Activated B cell treated with CpG ODN at 0.5 μM for 24 hours (primary cell): ENCODE measurements at places on chromosomes 7 and 10. TPM values are rescaled to one million over a fixed set of nuclear protein-coding genes. Genes with fewer than 3 reads are reported as not detected.

- no peak overlapping the region for H3K27ac ChIP-seq
- DNase-seq: no peak
- H3K36me3 ChIP-seq: no peaks in the 10 kb centered on the region
- H3K4me3 ChIP-seq: no peak overlapping the region
These were observed 251.1 kb upstream of the MEOX2 start for GRCh38 chr7:15937571-15937970.

DNA sequence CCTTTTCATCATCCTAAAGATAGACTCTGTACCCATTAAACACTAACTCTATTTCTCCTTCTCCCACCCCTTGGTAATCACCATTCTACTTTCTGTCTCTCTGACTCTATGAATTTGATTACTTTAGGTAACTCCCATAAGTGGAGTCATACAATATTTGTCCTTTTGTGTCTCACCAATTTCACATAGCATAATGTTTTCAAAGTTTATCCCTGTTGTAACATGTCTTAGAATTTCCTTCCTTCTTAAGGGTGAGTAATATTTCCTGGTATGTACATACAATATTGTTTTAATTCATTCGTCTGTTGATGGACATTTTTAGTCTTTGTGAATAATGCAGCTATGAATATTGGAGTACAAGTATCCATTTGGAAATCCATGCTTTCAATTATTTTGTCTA lies 50.9 kb upstream of the CDCA7L start:
- H3K4me3 ChIP-seq: no peak overlapping the region
- H3K36me3 ChIP-seq: no peaks in the 10 kb centered on the region
- no peak for DNase-seq

- H3K4me3 ChIP-seq: no peak overlapping the region
- peaks cover 3% of the 10 kb centered on the region for H3K27me3 ChIP-seq
- no peaks in the 10 kb centered on the region for H3K4me1 ChIP-seq
- H3K36me3 ChIP-seq: no peaks in the 10 kb centered on the region
- DNase-seq: no peak
These were observed 3.0 kb upstream of the HABP2 start for GRCh38 chr10:113549856-113550255.

GRCh38 chr10:62480196-62480595 lies 106.0 kb downstream of the ZNF365 start:
- H3K27me3 ChIP-seq: peaks cover 8% of the 10 kb centered on the region
- H3K36me3 ChIP-seq: no peaks in the 10 kb centered on the region
- no peak overlapping the region for H3K4me3 ChIP-seq

GRCh38 chr10:74683067-74683466 lies 143.3 kb upstream of the KAT6B start:
- peak overlapping the region; percentile 12 for H3K27ac ChIP-seq
- H3K36me3 ChIP-seq: peaks cover 45% of the 10 kb centered on the region
- H3K4me3 ChIP-seq: no peak overlapping the region
- no peaks in the 10 kb centered on the region for H3K27me3 ChIP-seq

GRCh38 chr10:96968682-96969423 lies 136.8 kb downstream of the LCOR start:
- DNase-seq: no peak
- H3K36me3 ChIP-seq: peaks cover 5% of the 10 kb centered on the region
- H3K27me3 ChIP-seq: no peaks in the 10 kb centered on the region
- peaks cover 23% of the 10 kb centered on the region for H3K4me1 ChIP-seq

- no peaks in the 10 kb centered on the region for H3K4me1 ChIP-seq
- H3K4me3 ChIP-seq: no peak overlapping the region
- H3K27ac ChIP-seq: no peak overlapping the region
- DNase-seq: no peak
These were observed 153.3 kb downstream of the STK31 start for GRCh38 chr7:23863209-23863787.

SYPL1 gene
- 109 and 116 TPM in 2 replicates for total RNA-seq

GRCh38 chr7:87001214-87001613 lies 58.2 kb downstream of the ELAPOR2 start:
- no peak overlapping the region for H3K27ac ChIP-seq
- H3K27me3 ChIP-seq: peaks cover 3% of the 10 kb centered on the region
- H3K4me1 ChIP-seq: no peaks in the 10 kb centered on the region

GRCh38 chr10:6056411-6057135 lies 5.6 kb downstream of the IL2RA start:
- DNase-seq: no peak
- H3K27me3 ChIP-seq: no peaks in the 10 kb centered on the region
- peak overlapping the region; percentile 97 for H3K4me3 ChIP-seq
- H3K4me1 ChIP-seq: peaks cover 84% of the 10 kb centered on the region

DNA sequence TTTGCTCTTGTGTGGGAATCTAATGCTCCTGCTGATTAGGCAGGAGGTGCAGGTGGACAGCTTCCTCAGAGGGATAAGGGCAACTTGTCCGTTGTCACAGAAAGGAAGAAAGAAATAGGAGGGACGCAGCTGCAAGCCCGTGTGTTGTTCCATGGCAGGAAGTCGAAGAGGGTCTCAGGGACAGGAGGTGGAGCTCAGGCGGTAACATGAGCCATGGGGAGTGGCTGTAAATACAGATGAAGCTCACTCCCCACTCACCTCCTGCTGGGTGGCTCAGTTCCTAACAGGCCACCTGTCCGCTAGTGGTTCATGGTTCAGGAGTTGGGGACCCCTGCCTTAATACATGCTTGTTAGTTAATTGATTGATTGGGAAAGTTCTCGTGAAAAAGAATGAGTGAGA lies 101.7 kb upstream of the SFMBT2 start:
- H3K36me3 ChIP-seq: peaks cover 2% of the 10 kb centered on the region
- peaks cover 13% of the 10 kb centered on the region for H3K4me1 ChIP-seq
- H3K4me3 ChIP-seq: no peak overlapping the region
- no peaks in the 10 kb centered on the region for H3K27me3 ChIP-seq
- H3K27ac ChIP-seq: no peak overlapping the region
- DNase-seq: no peak

DNA sequence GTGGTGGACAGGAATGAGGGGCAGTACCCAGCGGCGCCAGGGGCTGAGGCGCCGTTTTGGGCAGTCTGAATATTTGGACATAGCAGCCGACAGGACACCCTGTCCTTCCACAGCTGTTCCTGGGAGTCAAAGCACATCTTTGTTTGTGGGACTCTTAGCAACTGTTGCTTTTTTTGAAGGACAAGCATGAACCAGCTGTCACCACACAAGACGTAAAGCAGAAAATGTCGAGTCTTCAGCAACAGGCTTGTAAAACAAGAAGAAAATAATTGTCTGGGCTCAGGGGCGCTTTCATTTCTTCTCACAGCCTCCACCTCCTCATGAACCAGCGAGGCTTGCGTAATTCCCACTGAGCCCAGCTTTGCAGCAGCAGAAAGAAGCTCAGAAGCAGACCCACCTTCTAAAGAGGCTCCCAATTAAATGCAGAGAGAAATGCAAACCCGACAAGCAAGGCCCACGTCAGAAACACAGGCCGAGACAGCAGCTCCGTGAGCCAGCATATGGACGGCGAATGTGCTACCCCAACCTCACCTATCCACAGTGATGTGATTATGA lies 68.9 kb upstream of the DNAAF5 start:
- H3K4me1 ChIP-seq: no peaks in the 10 kb centered on the region
- no peak overlapping the region for H3K27ac ChIP-seq
- H3K4me3 ChIP-seq: no peak overlapping the region
- no peak for DNase-seq
- no peaks in the 10 kb centered on the region for H3K27me3 ChIP-seq

DNA sequence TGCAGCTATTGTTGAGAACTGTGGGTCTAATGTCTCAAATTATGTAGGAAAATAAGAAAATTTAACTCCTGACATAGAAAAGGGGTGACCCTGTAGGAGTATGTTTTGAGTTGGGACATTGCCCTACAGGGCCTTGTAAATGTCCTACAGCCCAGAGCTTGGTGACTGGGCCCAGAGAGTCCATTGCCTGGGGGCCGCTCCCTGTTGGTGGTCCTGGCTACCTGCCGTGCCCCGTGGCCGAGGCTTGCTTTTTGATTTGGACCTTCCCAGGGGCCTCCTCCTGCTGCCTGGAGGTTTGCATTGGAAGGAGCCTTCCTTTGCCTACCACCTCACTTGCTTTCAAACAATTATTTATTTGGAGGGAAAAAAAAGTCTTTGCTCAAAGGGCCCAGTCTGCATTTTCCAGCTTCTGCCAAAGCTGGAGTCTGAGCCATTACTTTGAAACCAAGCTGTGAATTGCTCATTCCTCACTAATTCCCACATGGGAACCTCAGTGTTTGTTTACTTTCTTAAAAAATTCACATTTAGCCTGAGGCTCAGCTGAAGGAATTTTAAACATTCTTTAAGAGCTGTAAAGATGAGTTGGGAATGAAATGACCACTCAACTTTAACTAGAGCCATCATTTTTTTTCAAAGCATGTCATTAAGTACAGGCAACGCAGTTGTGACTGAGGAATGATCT lies 355.0 kb downstream of the GLRX3 start:
- H3K27ac ChIP-seq: no peak overlapping the region
- DNase-seq: no peak
- no peaks in the 10 kb centered on the region for H3K27me3 ChIP-seq
- no peaks in the 10 kb centered on the region for H3K4me1 ChIP-seq

LRRC4 gene
- 0.07 and 0.16 TPM in 2 replicates for total RNA-seq

POU6F2 gene
- total RNA-seq: 0.24 TPM in 2 replicates

PALD1 gene
- 2.4 and 3.3 TPM in 2 replicates for total RNA-seq

CDNF gene
- total RNA-seq: 0.49 and 0.98 TPM in 2 replicates

MSS51 gene
- 4.0 and 5.2 TPM in 2 replicates for total RNA-seq

UFSP1 gene
- total RNA-seq: 3.4 and 4.5 TPM in 2 replicates

DNA sequence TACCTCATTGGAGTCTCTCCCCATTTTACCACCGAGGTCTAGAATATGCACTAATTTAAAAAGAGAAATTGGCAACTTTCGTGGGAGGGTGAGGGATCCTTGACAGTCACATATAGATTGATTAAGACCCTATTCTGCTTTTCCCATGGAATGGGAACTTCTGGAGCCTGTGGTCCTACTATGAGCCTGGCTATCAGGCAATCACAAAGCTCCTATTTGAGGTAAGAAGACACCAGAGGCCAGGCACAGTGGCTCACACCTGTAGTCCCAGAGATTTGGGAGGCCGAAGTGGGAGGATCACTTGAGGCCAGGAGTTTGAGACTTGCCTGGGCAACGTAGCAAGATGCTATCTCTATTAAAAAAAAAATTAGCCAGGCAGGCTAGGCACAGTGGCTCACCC lies 104.7 kb upstream of the CCNY start:
- DNase-seq: no peak
- no peaks in the 10 kb centered on the region for H3K27me3 ChIP-seq
- H3K4me3 ChIP-seq: no peak overlapping the region

DNA sequence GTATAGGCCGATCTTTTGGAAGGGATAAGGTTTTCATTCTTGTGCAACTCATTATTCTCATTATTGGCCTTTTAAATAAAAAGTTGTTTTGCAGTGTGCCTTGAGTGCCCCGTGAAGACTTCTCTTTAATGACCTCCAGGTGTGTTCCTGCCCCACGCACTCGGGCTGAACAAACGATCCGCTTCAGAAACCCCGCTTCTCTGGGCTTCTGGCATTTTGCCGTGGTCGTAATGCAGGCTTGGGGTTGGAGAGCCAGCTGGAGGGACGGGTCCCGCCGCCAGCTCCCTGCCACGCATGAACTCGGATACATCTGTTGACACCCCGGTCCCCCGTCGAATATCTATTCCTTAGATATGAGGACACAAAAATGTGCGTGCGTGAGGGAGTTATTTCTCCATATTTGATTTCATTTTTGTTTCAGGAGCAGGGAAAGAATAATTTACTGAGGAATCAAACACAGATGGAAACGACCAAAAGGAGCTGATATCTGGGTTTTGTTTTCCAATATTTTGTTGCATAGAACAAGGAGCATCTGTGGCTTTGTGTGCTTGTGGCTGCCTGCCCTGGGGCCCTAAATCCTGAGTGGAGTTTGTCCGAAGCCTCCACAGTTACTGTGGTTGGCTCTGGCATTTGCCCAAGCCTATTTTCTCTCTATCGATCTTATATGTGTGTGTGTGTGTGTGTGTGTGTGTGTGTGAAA lies 17.0 kb upstream of the TTYH3 start:
- H3K4me3 ChIP-seq: no peak overlapping the region
- DNase-seq: no peak
- H3K27ac ChIP-seq: no peak overlapping the region
- H3K27me3 ChIP-seq: no peaks in the 10 kb centered on the region
- no peaks in the 10 kb centered on the region for H3K36me3 ChIP-seq

SEMA3A gene
- total RNA-seq: not detected in 2 replicates

IGF2BP3 gene
- 7.4 and 10.3 TPM in 2 replicates for total RNA-seq

- no peaks in the 10 kb centered on the region for H3K27me3 ChIP-seq
- H3K27ac ChIP-seq: no peak overlapping the region
- peaks cover 3% of the 10 kb centered on the region for H3K4me1 ChIP-seq
- no peak for DNase-seq
These were observed 27.0 kb downstream of the RAPGEF5 start for GRCh38 chr7:22329816-22330524.

DNA sequence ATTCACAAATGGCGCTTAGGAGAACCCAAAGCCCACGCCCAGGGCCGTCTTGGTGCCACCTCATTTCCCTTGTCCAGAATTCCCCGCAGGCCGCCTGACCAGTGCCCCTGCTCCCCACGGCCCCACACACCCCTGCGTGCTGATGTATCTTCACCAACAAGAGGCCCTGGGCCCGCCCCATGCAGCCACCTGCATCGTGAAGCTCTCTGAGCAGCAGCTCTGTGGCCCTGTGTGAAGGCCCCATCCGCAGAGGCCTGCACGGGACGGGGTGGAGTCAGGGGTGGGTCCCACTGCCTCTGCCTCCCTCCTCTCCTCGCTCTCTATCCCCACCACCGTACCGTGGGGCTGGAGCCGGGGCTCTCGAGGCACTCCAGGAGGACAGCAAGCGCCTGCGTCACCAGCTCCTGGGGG lies 14.7 kb downstream of the BRAT1 start:
- no peak overlapping the region for H3K27ac ChIP-seq
- H3K27me3 ChIP-seq: no peaks in the 10 kb centered on the region
- no peak for DNase-seq
- H3K4me1 ChIP-seq: peaks cover 10% of the 10 kb centered on the region
- no peak overlapping the region for H3K4me3 ChIP-seq

GRCh38 chr10:44619521-44619920 lies 234.6 kb upstream of the CXCL12 start:
- H3K27me3 ChIP-seq: no peaks in the 10 kb centered on the region
- no peak overlapping the region for H3K27ac ChIP-seq
- H3K4me3 ChIP-seq: no peak overlapping the region
- H3K4me1 ChIP-seq: no peaks in the 10 kb centered on the region
- DNase-seq: no peak

ANKRD1 gene
- total RNA-seq: not detected in 2 replicates

RARRES2 gene
- not detected in 2 replicates for total RNA-seq

EVX1 gene
- total RNA-seq: not detected in 2 replicates

DNA sequence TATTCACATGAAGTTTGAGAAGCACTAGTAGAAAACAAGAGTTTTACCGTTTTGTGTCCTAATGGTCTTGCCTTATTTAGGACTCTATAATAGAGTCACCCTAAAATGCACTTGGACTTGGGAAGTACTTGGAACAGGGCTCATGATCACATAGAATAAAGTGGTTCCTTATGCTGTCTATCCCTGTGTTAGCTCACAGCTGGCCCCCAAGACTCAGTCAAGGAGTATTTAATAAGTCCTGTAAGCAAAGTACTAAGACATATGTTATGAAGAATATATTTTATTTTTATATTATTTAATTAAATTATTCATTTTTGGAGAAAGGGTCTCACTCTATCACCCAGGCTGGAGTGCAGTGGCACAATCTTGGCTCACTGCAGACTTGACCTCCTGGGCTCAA lies 54.5 kb downstream of the XRCC2 start:
- no peaks in the 10 kb centered on the region for H3K27me3 ChIP-seq
- no peak overlapping the region for H3K4me3 ChIP-seq
